CD4-positive, alpha-beta T cell (primary cell): ENCODE measurements at places on chromosomes 7 and 10.

DNA sequence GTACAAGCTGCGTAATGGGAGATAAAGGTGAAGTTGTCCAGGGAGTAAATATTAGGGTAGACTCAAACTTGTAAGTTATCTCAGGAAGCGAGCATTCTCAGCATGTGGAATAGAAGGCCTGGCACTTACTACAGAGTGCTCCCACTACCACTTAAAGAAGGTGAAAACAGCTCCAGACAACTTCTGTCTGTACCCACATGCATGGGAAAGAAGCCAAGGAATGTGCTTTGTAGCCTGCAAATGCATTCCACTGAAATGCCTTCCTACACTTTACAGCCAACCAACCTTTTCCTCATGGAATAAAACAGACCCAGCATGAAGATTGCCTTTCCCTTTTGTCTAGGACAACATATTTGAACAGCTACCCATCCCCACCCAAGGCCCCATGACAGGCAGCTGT is 45.4 kb upstream of the NPSR1 start:
- no peaks in the 10 kb centered on the region for H3K36me3 ChIP-seq
- no peaks in the 10 kb centered on the region for H3K4me1 ChIP-seq
- no peak overlapping the region for H3K4me3 ChIP-seq
- DNase-seq = no peak
- H3K27me3 ChIP-seq = no peaks in the 10 kb centered on the region

- no peak overlapping the region for H3K27ac ChIP-seq
- H3K36me3 ChIP-seq = no peaks in the 10 kb centered on the region
- H3K4me1 ChIP-seq = no peaks in the 10 kb centered on the region
- no peaks in the 10 kb centered on the region for H3K27me3 ChIP-seq
- DNase-seq = no peak
These were observed 238.7 kb downstream of the MAD1L1 start for GRCh38 chr7:1993776-1994740.

- H3K4me3 ChIP-seq = peak overlapping the region; percentile 62
- no peaks in the 10 kb centered on the region for H3K36me3 ChIP-seq
- no peaks in the 10 kb centered on the region for H3K27me3 ChIP-seq
These were observed 177.2 kb downstream of the SH3PXD2A start for GRCh38 chr10:103678178-103678526.

DNA sequence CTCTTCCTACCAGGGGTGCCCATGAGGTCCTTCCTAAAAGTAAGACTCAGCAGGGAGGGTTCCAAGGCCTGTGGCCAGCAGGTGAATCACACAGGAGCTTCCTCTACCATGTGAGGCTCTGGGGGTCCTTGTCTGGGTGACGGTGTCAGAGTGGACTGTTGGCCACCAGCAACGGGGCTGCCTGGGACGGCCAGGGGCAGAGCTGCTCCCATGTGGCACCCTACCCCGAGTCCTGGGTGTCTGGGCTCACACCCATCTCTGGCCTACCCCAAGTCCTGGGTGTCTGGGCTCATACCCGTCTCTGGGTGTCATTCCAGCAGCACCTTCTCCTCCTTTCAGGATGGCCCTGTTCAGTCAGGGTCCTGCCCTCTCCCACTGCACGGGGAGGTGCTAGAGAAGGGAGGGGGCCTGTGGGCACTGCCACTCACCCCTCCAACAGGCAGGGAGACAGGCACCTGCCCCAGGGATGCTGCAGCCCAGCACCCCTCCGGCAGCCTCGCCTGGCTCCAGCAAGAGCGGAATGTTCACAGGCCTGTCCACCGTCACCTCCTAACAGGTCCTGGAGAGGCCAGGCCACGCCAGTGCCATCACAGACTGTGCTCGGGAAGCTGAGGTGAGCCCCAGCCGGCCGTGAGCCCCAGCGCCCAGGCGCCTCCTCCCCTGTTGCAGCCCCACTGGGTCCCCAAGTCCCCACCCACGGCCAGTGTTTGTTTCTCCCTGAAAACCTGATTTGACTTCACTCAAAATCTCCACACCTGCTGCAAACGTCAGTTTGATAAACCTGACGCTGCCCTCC is 143.7 kb downstream of the PTPRN2 start:
- no peaks in the 10 kb centered on the region for H3K27me3 ChIP-seq
- no peaks in the 10 kb centered on the region for H3K36me3 ChIP-seq
- no peak for DNase-seq

GRCh38 chr10:102799691-102800471 is 37.3 kb downstream of the CYP17A1 start:
- no peaks in the 10 kb centered on the region for H3K27me3 ChIP-seq
- peaks cover 34% of the 10 kb centered on the region for H3K4me1 ChIP-seq
- peaks cover 55% of the 10 kb centered on the region for H3K36me3 ChIP-seq
- no peak for DNase-seq
- no peak overlapping the region for H3K27ac ChIP-seq

DNA sequence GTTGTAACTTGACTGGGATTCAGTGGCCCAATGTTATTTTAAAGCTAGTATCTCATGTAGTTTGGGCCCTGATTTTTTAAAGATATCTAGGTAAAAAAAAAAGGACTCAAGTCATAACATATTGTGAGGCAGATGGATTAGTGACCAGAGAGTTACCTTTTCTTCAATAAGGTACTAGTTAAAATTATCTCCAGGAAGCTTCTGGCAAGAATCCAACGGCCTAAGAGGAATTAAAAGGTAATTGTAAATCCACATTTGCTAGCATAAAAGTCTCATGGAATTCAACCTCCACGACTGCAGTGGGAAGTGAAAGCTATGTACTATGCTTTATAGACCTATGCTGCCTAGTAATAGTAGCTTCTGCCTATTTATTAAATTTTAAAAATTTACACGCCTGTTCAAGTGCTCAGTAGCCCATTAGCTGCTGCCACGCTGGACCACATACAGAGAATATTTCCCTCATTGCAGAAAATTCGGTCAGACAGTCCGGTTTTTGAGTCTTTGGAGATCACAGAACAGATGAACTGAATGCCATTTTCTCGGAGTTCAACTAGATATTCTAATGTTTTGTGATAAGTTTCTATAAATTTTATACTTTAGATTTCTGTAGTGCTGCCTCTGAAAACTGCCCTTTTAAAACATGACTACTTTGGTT is 118.4 kb downstream of the NSUN6 start:
- no peak overlapping the region for H3K4me3 ChIP-seq
- H3K27ac ChIP-seq = no peak overlapping the region
- no peaks in the 10 kb centered on the region for H3K4me1 ChIP-seq
- peaks cover 7% of the 10 kb centered on the region for H3K36me3 ChIP-seq
- no peak for DNase-seq
- H3K27me3 ChIP-seq = no peaks in the 10 kb centered on the region

DNA sequence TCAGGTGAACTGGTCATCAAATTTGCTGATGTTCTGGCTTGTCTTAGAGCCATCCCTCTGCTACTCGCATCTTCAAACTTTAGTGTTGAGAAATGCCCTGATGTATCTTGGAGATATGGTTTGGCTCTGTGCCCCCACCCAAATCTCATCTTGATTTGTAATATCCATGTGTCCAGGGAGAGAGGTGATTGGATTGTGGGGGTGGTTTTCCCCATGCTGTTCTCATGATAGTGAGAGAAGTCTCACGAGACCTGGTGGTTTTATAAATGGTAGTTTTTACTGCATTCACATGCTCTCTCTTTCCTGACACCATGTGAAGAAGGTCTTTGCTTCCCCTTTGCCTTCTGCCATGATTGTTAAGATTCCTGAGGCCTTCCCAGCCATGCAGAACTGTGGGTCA is 74.0 kb upstream of the AFAP1L2 start:
- no peak overlapping the region for H3K27ac ChIP-seq
- H3K4me3 ChIP-seq = no peak overlapping the region
- peaks cover 35% of the 10 kb centered on the region for H3K36me3 ChIP-seq
- DNase-seq = no peak
- H3K27me3 ChIP-seq = no peaks in the 10 kb centered on the region

DNA sequence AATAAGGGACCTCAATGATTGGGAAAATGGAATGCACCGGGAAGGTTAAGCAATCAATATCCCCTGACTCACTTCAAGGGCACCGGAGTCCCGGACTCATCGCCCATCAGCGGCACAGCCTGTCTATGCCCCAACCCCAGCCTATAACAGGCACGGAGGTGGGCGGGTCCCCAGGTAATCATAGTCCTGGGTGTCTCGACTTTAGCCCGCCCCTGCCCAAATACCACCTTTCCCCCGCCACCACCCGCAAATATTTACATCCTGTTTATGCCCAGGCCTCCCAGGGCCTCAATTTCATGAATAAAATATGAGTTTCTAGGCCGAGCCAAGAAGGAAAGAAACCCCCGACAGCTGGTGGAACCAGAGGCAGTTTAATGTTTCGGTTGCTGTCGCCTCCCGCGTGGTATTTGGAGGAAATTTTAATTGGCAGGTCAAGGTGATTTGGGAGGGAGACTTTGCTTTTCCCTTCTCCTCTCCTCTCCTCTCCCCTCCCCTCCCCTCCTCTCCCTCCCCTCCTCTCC is 15.6 kb upstream of the RFC2 start:
- peaks cover 11% of the 10 kb centered on the region for H3K4me1 ChIP-seq
- H3K27ac ChIP-seq = no peak overlapping the region
- peak overlapping the region; percentile 63 for H3K4me3 ChIP-seq
- peak; percentile 52 for DNase-seq

DNA sequence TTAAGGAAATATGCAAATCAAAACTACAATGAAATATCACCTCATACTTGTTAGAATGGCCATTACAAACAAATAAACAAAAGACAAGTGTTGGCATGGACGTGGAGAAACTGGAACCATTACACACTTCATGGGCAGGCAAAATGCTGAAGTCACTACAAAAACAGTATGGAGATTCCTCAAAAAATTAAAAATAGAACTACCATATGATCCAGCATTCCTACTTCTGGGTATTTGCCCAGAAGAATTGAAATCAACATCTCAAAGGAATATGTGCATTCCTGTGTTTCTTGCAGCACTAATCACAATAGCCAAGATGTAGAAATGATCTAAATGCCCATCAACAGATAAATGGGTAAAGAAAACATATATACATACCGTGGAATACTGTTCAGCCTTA is 83.6 kb downstream of the NRCAM start:
- no peak overlapping the region for H3K27ac ChIP-seq
- no peaks in the 10 kb centered on the region for H3K4me1 ChIP-seq
- no peaks in the 10 kb centered on the region for H3K27me3 ChIP-seq
- no peak for DNase-seq

GRCh38 chr10:69320521-69320920 is 42.2 kb downstream of the HK1 start:
- no peaks in the 10 kb centered on the region for H3K27me3 ChIP-seq
- peak overlapping the region; percentile 93 for H3K27ac ChIP-seq
- H3K4me3 ChIP-seq = peak overlapping the region; percentile 80
- peaks cover 3% of the 10 kb centered on the region for H3K36me3 ChIP-seq

DNA sequence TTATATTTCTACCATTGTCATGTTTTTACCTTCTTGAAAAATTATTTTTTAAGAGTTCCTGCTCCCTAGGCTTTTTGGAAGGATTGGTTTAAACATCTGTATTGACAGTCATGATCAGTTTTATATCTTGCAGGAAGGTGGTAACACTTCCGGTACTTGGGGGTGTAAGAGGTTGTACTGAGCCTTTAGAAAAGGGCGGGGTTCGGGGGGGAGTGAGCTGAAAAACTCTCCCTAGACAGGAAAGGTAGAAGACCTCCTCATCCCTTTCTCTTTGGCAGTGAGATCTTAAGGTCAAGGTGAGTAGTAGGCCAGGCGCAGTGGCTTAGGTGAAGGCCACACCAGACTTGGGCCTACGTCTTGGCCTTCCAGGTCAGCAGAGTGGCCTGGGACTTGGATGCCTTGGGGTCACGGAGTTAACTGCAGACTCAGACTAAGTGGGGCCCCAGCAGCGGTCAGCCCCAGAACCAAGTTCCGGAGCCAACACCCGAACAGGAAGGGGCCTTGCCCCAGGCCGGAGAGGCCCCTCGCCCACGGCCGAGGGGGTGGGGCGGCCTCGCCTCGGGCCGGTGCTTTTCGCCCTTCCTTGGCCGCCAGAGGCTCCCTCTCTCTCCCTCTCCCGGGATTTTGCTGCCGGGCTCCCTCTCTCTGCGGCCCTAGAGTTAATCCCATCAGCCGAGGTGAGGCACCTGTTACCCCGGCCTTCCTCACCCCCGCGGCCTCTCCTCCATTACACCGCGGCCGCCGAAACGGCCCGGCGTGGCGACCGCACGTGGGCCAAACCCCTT is at the start of gene PPP1R9A:
Gene PPP1R9A, plus strand, starts transcription at position 569 of the 785 bp plus-strand sequence. CDS start 2,520 bp downstream, outside the sequence.
- peaks cover 48% of the 10 kb centered on the region for H3K27me3 ChIP-seq
- H3K4me3 ChIP-seq = no peak within 1 kb of the TSS
- H3K4me1 ChIP-seq = no peaks in the 10 kb centered on the region
- DNase-seq = no peak

DNA sequence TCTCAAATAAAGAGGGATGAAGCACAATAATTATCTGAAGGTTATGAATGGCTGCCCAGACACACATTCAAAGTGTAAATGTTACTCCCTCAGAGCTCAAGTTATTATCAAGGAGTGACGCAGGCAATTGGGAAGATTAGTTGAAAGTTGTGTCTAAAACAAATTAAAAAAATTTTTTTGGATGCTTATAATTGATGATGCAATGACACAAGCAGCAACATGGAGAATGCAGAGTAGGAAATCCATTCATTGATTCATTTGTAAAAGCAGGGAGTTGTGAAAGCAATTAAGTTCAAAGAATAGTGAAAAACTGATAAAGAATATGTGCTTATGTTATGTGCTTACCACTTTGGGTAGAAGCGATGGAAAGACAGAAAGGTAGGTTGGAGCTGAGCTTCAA is 120.4 kb downstream of the CDK6 start:
- H3K27ac ChIP-seq = no peak overlapping the region
- no peaks in the 10 kb centered on the region for H3K27me3 ChIP-seq
- DNase-seq = no peak
- H3K4me1 ChIP-seq = peaks cover 13% of the 10 kb centered on the region
- H3K36me3 ChIP-seq = no peaks in the 10 kb centered on the region

DNA sequence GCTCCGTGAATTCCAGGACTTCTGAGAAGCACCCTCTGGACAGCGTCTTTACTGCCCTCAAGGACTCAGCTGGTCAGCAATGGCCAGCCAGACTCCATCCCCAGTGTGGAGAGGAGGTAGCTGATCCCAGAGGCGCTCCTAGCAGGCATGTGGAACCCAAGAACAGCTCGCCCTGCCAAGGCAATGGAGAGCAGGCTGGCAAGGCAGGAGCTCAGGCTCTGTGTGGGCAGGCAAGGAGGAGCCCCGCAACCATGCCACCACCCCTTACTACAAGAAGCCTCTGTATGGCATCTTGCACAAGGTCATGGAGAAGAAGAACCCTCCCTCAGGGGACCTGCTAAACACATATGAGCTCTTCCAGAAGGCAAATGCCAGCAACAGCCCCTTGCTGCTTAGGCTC is 34.4 kb upstream of the SGMS1 start:
- DNase-seq = no peak
- no peaks in the 10 kb centered on the region for H3K36me3 ChIP-seq
- H3K27me3 ChIP-seq = no peaks in the 10 kb centered on the region
- peaks cover 32% of the 10 kb centered on the region for H3K4me1 ChIP-seq
- H3K27ac ChIP-seq = no peak overlapping the region
- no peak overlapping the region for H3K4me3 ChIP-seq

DNA sequence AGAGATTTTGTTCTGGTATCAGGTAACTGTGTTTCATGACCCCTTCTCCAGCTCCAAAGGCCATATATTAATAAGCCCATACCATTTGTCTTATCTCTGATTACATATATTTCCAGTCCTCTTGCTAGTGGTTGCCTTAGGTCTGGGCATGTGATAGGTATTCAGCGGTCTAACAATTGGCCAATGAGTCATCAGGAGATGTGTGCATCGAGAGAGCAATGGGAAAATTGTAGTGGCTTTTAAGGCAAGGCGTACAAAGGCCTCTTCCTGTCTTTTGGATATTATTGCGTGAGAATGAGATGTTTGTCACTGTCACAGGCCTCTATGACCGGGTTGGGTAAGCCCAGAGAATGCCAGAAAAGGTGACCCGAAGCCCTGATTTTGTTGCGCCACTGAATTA is 38.6 kb upstream of the SFRP5 start:
- no peaks in the 10 kb centered on the region for H3K27me3 ChIP-seq
- no peaks in the 10 kb centered on the region for H3K36me3 ChIP-seq
- no peak overlapping the region for H3K4me3 ChIP-seq
